ENCODE measurements at places on chromosomes 4 and X.

DNA sequence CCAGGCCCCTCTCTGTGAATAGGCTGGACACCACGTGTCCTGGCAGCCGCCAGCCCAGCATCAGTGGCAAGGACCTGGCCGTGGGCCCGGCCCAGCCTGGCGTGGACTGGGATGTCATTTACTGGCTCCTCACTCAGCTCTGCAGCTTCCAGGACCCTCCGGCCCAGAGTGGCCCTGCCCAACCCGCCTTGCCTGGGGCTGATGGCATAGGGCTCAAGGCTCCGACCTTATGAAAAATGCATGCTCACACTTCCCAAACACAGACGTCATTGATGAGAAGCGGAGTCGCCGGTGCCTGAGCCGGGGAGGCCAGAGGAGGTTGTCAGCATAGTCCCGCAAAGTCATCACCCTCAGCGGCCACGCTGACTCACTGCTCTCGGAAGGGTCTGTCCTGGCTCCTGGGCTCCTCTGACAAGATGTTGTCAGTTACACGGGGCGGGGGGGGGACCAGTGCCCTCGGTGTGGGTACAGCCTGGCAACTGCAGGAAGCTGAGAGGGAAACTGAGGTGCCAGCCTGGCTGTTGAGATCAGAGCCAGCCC is 14.3 kb downstream of the CFAP99 start:
- DNase-seq, result no peak

DNA sequence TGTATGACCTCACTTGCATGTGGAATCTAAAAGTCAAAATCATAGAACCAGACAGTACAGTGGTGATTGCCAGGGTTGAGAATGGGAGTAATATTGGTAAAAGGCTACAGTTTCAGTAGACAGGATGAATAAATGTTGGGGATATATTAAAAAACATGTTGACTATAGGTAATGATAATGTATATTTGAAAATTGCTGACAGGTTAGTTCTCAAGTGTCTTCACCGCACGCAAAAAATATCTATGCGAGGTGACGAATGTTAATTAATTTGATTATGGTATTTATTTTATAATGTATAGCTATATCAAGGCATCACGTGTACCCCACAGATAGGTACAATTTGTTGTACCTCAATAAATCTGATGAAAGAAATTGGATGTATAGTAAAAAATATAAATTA is 909.6 kb upstream of the NDST4 start:
- DNase-seq, result no peak

DNA sequence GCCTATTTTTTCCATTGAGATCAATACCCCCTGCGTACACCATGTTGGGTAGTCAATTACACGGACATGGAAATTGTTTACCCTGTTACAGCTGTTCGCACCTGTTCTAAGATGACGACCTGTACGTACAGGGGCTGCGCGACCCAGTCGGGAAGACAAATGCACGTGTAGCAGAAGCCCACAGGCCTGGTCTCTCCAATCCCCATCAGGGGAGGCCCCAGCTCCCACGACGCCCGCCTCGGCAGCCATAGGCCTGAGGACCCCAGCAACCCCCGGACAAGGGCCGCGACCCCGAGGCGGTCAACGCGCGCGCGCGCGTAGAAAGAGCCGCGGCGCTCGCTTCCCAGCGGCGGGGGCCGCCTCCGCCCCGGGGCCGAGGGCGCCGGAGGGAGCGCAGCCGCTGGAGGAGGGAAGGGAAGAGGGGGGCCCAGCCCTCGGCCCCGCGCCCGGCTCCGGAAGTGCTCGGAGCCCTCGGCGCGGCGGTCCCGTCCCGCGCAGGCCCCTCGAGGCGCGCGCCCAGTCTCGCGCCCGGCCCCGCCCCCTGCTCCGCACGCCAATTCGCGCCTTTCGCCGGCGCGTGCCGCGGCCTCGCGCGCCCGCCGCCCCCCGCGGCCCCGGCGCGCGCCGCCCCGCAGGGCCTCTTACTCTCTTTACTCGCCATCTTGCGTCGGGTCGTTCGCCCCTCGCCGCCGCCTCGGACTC is 618 bp downstream of the RBBP7 start:
- peak; percentile 38 for DNase-seq

DNA sequence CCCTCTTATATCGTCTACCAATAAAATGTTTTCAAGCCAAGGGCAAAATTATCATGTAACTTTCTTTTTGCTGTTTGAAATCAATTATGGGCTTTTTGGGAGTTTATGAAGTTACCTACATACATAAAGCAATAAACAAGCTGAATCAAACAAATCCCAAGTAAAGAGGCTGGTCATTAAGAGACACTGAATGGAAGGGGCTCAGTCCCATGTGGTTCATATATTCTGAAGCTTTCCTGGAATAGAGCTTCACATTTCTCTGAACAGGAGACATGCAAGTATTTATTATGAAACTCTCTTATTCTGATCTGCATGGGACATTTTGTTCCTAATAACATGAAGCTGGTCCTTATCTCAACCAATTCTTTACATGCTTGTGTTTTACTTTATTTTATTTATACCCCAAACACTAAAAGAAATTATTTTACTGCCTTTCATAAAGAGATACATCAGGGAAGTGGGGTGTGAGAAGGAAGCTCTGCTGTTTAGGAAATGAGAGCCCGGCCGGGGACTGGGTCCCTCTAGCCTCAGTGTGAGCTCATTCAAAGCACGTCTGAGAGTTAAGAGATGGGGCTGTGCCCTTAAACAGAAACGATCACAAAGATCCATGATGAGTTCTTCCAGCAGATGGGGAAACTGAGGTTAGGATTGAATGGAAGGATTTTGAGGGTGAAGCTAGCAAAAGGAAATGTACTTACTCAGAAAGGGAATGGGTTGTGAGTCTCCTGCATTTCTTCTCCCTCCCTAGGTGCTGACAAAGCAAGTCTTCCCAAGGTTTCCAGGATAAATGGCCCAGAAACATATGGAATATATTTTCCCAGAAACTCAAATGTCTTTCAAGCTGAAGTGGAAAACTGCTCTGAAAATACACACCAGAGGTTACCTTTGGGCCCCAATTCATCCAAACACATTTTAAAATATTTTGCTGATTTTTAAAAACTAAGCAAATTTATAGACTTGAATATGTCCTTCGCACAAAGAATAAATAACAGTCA is 93.1 kb upstream of the LNX1 start:
- peak; percentile 34 for DNase-seq

DNA sequence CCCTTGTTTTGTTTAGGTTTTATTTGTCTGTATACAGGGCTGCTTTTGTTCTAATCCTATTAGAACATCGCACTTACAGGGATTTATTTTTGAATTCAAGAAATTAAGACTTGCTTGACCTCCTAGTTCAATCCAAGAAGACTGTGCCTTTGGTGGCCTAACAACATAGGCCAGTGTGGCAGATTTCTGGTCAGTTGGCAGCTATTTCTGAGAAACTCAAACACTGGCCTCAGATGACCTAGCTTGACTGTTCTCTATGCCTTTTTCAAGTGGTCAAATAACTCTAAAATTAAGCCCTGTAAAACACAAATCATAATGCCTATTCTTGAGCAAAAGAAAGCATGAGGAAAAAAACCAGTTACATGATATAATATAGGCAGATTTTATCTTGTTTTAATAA is 89.3 kb upstream of the GPR34 start:
- no peak for DNase-seq

DNA sequence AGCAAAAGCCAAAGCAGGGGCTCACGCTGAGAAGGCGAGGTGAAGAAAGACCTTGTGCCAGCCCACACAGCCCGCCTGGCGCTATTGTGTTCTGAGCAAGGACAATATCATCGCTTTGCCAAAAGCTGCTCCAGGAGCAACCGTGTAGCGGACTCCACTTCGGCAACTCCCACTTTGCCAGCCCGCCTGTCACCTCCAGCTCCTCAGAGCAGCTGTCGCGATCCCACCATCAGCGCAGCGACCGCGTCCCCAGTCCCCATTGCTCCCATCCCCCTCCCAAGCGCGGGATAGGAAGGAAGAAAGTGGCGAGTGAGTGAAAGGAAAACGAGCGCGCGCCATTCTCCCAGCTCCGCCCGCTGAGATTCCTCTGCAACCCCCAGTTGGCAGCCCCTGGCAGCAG is 759 bp downstream of the ZC4H2 start:
- peak; percentile 30 for DNase-seq
